ENCODE measurements at places on chromosomes 7 and 10.

DNA sequence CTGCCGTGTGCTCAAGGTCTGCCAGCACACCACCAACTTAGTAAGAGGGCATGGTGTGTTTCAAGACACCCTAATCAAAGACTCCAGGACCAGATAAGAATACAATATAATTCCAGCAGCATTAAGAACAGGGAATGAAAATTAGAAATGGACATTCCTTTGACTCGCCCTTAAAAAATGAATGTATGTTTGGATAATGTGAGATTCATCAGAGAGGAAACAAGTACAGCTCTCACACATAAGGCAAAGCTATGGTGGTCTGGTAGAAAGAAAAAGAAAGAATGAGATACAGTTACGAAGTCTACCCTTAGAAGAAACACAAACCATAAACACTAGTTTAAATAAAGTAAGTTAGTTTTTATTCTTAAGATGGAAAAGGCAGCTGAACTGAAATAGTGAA, 174.8 kb upstream of the ANK3 start:
- no peak for DNase-seq

DNA sequence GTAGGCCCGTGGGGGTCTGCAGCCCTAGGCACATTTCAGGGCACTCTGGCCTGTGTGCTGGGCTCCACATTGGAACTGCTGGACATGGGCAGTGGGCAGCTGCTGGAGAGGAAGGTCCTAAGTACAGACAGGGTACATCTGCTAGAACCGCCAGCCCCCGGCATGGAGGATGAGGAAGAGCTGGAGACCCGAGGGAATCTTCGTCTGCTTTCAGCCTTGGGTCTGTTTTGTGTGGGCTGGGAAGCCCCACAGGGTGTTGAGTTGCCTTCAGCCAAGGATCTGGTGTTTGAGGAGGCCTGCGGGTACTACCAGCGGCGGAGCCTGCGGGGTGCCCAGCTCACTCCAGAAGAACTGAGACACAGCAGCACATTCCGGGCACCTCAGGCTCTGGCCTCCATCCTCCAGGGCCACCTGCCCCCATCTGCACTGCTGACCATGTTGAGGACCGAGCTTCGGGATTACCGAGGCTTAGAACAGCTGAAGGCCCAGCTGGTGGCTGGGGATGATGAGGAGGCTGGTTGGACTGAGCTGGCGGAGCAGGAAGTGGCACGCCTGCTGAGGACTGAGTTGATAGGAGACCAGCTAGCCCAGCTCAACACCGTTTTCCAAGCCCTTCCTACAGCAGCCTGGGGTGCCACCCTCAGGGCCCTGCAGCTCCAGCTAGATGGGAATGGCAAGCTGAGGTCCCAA, 1.4 kb downstream of the HPS6 start:
- no peak for DNase-seq

GRCh38 chr7:82700741-82701140, 257.2 kb upstream of the CACNA2D1 start:
- no peak for DNase-seq

DNA sequence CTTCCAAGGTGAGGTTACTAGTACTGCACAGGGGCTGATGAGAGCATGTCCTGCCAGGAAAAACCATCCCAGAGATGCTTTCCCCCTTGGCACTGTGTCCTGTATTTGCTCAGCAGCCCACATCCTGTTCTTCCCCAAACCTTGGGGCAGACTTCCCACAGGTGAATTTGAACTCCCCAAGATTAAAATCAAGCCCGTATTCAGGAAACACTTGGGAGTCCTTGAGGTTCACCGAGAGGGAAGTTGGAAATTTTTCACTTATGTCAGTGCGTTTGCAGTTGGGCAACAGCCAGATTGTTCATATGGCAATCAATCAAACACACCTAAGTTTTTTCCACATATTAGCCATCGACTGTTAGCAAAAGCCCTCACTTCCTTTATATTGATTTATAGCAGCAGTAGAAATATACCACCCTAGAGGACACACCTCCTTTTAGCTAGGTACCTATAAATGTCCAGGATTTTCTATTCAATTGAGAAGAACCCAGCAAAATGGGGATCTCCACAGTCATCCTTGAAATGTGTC, at the start of gene DMBT1:
Gene DMBT1, plus strand, starts transcription at position 476 of the 526 bp plus-strand sequence. Its CDS starts 17 bp downstream, at position 493.
- DNase-seq: no peak

DNA sequence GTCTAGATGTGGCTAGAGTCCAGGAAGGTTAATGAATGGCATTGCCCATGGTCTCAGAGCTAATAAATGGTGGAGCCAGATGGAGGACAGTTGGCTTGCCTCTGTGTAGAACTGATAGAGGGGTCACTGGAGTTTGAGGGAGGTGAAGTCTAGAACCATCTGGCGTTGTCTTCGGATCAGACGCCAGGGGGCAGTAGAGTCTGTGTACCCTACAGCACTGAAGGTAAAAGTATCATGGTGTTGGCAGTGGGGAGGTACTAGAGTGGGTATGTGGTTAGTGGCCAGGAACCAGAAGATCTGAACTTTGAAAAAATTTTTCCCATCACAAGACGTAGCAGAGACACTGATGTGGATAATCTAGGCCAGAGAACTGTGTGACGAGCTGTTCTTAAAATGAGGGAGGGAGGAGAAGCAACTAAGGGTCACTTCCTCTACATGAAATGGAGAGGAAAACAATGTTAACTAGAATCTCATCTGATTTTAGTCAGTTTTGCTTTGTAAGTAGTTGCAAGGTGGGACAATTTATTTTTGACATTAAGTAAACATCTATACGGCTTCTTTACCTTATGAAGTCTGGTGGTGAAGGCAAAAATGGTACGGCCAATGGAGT, 227.9 kb upstream of the PRSS58 start:
- DNase-seq: peak; percentile 19

GRCh38 chr7:16423761-16424160, 2.4 kb upstream of the CRPPA start:
- DNase-seq: no peak

DNA sequence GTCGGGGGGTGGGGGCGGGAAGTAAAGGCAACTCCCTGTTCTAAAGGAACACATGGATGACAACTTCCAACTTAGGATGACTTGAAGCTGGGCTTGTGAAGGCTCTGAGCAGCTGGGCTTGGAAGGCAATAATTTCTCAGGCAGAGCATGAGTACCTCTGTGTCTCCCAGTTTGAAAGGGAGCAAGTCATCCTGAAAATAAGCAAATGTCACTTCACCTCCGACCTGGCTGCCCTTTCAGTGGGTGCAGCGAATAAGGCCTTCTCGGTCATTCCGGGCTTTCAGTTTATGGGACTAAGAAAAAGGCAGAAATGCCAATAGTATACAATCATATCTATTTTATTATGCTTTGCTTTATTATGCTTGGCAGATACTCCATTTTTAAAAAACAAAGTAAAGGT, 15.3 kb upstream of the ADAMTS14 start:
- no peak for DNase-seq

DNA sequence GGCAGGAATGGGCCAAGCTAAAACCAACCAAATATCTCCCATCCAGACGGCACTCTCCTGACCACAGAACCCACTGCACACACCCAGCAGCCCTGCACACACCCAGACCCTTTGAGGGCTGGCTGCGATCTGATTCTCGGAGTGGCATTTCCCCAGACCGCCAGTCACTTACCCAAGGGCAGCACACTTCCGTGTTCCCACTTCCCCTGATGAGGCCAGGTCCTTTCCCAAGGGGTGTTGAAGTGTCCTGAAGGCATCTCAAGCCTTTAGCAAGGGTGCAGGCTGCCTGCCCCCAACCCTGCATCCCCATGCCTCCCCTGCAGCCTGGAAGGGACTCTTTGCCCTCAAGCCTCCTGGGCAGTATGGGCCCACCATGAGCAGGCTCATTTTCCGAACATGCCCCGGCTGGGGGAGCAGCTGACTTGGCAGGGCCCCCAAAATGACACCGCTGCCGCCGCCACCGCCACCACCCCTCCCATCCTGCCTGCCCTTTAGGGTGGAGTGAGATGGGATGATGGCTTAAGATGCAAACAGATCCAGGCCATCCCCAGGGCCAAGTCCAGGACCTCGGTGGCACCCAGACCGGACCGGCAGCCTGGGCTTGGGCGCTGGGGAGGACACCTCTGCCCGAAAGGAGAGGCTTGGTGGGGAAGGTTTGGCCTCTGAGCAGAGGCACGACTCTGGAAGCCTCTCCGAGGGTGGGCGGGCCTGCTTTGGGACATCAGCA, 159.8 kb downstream of the NRF1 start:
- DNase-seq: no peak

DNA sequence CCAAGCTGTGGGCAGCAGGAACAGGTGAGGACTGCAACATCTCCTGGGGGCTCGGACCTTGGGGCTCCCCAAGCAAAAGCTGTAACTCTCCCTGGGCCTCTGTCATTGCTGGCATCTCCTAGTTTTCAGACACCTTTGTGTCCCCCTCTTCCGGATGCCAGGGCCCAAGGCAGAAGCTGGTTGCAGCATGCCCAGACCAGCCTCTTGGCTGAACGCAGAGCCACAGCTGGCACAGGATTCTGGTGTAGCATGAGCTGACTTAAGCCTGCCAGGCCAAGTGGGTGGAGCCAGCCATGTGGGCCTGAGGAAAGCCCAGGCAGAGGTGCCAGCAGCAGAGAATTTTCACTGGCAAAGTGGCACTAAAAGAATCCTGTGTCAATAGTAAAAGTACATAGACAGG, 43.5 kb downstream of the ZWINT start:
- DNase-seq: no peak

DNA sequence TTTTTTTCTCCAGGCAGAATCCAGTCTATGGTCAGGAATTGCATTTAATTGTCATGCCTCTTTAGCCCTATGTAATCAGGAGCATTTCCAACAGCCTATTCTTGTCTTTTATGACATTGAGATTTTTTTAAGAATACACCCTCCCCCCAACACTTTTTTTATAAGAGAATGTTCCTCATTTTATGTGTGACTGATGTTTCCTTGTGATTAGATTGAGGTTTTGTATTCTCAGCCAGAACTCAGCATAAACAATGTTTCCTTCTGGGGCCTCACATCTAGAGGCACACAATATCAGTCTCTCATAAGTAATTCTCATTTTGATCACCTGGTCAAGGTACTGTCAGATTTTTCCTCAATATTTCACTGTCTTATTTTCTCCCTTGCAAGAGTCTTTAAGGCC, 193.4 kb upstream of the PDE1C start:
- no peak for DNase-seq

- DNase-seq: no peak
Observed at GRCh38 chr7:2598154-2598823, 33.5 kb upstream of the TTYH3 start.

Measured in Kasumi-1 (cell line).